ENCODE measurements at places on chromosomes 2 and 18. TPM values are rescaled to one million over a fixed set of nuclear protein-coding genes. Genes with fewer than 3 reads are reported as not detected.

Gene RASGRP3
- 5.7 TPM for total RNA-seq

Gene RAB17
- 0.43 TPM for total RNA-seq

Gene SERPINB10
- total RNA-seq, result not detected

Gene GAD1
- 7.1 TPM for total RNA-seq

Gene TRABD2A
- total RNA-seq, result 28.6 TPM

Gene GKN2
- not detected for total RNA-seq

Gene CAPN14
- 0.53 TPM for total RNA-seq

Gene FAP
- total RNA-seq, result not detected

Gene SPC25
- 32.8 TPM for total RNA-seq

Gene LHCGR
- total RNA-seq, result not detected

Gene CGREF1
- 4.6 TPM for total RNA-seq

Gene RIT2
- not detected for total RNA-seq

GRCh38 chr2:121219866-121220265 is 65.1 kb downstream of the TFCP2L1 start:
- no peak for ATAC-seq

DNA sequence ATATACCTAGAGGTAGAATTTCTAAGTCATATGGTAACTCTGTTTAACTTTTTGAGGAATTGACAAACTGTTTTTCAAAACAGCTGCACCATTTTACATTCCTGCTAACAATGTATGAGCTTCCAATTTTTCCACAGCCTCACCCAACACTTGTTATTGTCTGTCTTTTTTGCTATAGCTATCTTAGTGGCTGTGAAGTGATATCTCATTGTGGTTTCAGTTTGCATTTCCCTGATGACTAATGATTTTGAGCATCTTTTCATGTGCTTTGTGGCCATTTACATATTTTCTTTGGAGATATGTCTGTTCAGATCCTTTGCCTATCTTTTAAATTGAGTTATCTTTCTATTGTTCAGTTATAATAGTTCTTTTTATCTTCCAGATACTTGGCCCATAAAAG is 273.8 kb downstream of the AGPS start:
- ATAC-seq, result no peak

- ATAC-seq, result no peak
These were observed 3.3 kb upstream of the DES start for GRCh38 chr2:219414857-219415256.

- peak; percentile 49 for ATAC-seq
These were observed 188.2 kb downstream of the PLCL1 start for GRCh38 chr2:197992482-197993133.

DNA sequence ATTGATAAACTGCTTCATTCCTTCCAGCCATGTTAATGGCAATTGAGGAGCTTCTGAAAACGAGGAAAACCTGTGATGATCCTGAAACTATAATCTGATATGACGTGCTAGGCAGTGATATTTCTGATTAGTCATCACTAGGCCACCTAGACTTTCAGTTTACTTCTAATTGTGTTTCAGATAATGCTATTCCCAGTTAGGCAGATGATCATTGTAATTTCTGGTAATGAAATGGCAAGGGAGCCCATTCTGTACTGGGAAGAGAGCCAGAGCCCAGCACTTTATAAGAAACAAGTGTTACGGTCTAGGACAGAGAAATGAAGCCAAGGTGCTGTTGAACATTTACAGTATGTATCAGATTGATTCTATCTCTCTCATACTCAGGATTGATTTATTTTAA is 106.2 kb downstream of the CPO start:
- ATAC-seq, result no peak

DNA sequence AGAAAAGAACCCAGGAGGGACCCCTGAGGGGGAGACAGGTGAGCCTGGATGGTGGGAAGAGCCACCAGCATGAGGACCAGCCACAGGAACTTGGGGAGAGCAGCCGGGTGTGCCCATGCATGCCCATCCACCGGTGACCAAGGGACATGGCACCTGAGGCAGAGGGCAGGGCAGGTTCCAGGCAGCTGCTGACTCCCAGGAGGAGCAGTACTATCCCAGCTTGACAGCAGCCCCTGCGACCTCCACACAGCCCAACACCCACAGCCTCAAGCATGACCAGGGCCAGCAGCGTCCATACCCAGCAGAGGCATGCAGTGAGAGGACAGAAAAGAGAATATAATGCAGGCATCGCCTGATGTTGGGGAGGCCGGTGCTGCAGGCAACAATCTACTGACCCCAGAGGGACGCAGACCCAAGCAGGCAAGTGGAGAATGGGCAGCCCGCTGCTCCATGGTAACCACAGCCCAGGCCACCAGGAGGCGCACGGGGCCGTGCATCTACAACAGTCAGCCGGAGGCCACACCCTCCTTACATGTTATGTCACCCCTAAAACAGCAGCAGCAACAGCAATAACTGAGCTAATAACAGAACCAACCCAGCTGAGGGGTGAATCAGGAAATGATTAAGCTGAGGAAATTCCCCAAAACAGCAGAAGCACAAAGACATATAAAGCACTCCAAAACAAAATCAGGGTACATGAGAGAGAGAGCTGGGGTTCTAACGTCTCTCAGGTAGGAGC is 44.1 kb downstream of the ANKMY1 start:
- peak; percentile 99 for ATAC-seq

DNA sequence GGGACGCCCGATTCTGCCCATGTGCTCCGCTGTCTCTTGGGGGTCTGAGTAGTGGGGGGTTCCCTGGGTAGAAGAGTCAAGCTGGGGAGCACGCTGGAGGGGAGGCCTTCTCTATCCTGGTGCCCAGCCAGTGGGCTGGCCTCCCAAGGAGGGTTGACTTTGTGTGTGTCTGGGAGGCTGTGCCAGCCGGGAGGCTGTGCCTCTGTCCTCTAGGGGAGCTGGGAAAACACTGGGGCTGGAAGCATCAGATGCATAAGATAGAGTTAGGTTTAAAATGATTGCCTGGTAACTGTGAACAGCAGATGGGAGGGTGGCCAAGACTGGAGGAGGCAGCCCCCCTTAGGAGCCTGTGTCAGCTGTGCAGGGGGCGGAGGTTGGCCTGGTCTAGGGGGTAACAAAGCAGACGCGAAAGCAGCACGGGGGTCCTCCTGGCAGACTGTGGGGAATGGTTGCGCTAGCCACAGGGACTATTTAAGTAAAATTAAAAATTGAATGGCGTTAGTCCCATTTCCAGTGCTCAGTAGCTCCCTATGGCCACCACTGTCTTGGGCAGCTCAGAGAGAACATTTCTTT is 1.3 kb downstream of the ING5 start:
- no peak for ATAC-seq

DNA sequence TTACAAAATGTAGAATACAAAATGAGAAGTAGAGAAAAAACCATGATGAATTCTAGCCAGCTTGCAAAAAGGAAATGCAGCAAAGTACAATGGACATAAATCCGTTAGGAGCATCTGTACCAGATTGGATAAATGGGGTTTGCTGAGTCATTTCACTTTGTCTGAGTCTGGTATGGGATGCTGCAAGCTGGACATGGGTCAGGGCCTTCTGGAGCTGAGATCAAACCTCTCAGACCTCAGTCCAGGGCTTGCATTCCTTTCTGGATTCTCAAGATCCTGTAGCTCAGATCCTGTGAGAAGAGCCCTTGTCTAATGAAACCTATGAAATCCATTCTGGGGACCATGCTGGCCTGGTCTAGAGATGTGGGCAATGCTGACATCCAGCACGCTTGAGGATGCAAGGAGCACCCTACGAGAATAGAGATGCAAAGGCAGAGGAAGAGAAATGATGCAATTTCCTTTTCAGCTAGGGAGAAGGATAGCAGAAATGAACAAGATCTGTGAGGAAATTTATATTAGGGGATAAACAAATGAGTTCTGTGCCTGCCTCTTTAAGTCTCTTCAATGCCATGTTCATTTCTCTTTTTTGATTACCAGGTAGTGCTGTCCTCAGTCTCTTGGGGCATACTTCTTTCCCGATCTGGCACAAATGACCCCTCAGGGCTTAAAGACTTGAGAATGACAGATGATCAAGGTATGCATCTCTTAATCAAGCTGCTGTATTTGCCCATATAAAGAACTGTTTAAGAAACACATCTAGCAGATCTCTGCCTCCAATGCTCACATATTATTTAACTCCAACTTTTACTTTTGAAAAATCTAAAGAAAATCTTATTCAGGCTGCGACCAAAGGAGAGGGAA is 230.4 kb downstream of the MEIS1 start:
- no peak for ATAC-seq

- peak; percentile 57 for ATAC-seq
These were observed 34.1 kb upstream of the GNAL start for GRCh38 chr18:11654736-11655605.

DNA sequence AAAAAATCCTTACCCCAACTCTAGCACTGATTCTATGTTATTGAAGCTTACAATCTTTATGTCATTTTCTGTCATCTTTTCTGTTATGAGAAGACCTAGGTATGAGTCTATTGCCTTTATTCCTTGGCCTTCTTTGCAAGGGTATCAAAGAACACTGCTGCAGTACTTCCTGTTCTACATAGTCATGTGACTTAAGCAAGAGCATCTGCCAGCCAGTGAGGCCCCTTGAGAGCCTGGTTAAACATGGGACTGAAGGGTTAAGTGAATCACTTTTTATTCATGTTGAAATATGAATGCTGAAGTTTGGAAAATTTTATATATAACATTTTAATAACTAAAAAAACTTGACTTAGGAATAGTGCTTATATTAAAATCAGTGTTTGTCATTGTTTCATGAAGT is 844 bp upstream of the CPS1 start:
- ATAC-seq, result no peak

- ATAC-seq, result no peak
These were observed 97.6 kb upstream of the CABLES1 start for GRCh38 chr18:23037646-23038045.

DNA sequence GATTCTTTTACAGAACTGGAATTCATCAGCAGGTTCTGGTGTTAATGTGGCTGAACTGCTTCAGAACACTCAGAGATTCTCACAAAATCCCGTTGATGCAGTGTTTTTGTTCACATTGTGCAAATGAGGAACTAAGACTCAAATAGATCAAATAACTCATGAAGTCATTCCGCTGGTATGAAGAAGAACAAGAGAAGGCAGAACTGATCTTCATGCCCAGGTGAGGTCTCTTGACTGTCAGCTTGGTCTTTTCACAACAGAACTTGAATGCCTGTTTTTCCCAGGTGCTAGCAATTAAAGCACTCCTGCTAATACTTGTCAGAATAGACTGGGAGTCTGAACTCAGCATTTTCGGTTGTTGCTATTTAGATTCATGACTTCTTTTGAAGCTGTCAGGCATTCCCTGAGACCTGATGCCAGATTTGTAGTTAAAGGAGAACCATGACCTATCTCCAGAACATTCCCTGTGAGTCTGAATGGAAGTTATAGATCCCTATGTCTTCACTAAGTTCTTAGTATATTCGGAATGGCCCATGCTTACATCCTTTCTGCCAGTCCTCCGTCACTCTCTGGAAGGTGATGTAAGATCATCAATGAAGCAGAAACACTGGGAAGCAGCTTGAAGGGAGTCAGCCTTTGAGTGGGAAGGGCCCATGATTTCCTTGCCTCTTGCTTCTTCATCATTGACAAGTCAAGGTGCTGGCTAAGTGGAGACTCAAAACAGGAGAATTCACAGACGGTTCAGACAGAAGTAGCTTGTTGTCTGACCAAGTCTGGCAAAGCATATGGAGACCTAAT is 155.7 kb downstream of the MTCL1 start:
- no peak for ATAC-seq

GRCh38 chr2:128316777-128317180 is 1.9 kb downstream of the HS6ST1 start:
- no peak for ATAC-seq

GRCh38 chr2:60067006-60067405 is 486.4 kb downstream of the BCL11A start:
- no peak for ATAC-seq

DNA sequence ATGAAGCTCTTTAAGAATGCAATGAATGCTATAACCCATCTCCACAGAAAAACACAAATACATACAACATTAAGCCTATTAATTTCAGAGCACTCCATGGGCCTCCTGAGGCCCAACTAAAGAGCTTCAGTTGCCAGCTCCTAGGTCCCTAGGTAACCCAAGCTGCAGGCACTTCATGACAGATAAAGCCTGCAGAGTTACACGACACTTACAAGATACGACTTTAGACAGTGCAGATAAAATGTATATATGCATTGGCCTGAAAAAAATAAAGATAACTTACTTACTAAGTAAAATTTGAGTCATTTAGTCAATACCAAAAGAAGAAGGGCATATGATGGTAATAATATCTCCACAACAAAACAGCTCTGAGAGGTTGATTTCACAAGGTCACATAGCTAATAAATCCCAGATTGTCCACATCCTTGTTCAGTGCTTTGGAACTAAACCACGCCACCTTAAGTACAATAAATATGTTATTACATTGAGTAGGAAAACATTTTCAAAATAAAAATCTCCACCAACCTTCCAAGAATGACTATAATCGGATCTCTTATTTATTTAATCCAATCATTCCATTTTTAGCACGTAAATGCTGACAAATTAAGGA is 3.4 kb downstream of the MAP4K3 start:
- ATAC-seq, result no peak

DNA sequence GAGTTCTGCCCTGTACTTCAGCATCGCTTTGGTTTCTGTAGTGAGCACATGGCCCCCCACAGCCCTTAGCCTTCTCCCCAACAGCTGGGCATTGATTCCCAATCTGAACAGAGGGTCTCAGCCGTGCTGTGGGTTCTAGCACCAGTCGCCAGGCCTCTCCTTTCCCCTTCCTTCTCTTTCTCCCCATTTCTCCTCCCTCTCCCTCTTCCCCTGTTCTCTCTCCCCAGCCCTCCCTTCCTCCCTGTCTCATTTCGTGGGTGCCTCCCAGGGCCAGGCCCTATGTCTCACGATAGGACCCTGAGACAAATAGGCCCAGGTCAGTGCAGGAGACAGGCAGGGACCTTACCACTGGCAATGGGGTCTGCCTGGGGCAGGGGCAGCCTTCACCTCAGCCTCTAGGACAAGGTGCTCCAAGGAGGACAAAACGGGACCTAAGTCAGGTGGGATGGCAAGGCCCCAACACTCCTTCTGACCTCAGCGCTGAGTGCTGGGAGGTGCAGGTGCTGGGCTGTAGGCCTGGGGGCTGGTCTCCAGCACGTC is 143.4 kb upstream of the GPC1 start:
- ATAC-seq, result no peak

DNA sequence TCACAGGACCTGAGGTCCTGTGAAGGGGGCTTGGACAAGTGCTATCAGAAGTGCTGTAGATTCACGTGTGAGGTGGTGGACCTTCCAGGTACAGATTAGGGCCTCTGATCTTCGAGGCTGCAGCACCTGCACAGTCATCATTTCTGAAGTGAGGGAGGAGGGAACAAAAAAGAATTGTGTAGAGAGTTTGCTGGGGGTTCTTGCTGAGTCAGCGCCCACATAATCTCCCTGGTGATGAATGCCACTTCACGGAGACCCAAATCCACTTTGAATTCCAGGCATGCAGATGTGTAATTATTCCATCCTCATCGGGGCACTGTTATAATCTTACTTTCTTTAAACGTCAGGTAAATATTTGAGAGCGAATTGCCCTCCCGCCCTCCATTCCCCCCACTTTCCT is 128.5 kb upstream of the CAPN13 start:
- ATAC-seq, result no peak

GRCh38 chr18:33022370-33022769 is 249.5 kb upstream of the KLHL14 start:
- no peak for ATAC-seq

Data from activated T-helper 17 cell treated with anti-CD3 and anti-CD28 coated beads, Interleukin-2, amount 50 U/mL, for 72 hours (primary cell).